ENCODE measurements at places on chromosomes 4 and X.

- no peak for DNase-seq
Observed at GRCh38 chr4:81505004-81505598, 33.4 kb upstream of the RASGEF1B start.

GRCh38 chrX:51955200-51955599 lies 61.8 kb downstream of the MAGED1 start:
- no peak for DNase-seq

- DNase-seq: no peak
Observed at GRCh38 chr4:69782651-69783310, 22.4 kb upstream of the SULT1B1 start.

- DNase-seq: no peak
Observed at GRCh38 chr4:41285202-41285863, 28.6 kb downstream of the UCHL1 start.

DNA sequence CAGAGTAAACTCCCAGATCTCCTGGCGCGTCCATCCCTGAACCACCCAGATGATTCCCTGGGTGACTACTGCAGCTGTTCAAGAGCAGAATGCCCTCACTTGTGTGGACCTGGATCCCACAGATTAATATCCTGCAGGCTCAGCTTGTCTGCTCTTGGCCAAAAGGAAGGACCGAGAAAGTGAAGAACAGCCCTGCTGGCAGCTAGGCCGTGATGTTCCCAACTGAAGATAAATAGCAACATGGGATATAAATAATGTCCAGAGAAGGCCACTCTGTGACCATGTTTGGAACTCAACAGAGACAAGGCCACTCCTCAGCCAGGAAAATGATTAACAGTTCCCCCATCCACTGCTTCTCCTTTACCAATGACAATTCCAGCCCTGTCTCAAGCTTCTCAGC lies 21.5 kb downstream of the SUPT20HL2 start:
- no peak for DNase-seq

GRCh38 chr4:41363384-41363981 lies 106.8 kb downstream of the UCHL1 start:
- no peak for DNase-seq

- DNase-seq: no peak
Observed at GRCh38 chr4:55938481-55938880, 10.3 kb upstream of the CEP135 start.

- DNase-seq: no peak
Observed at GRCh38 chrX:45807572-45808425, 607.1 kb upstream of the DIPK2B start.

GRCh38 chr4:151857368-151857767 lies 96.6 kb upstream of the GATB start:
- no peak for DNase-seq

DNA sequence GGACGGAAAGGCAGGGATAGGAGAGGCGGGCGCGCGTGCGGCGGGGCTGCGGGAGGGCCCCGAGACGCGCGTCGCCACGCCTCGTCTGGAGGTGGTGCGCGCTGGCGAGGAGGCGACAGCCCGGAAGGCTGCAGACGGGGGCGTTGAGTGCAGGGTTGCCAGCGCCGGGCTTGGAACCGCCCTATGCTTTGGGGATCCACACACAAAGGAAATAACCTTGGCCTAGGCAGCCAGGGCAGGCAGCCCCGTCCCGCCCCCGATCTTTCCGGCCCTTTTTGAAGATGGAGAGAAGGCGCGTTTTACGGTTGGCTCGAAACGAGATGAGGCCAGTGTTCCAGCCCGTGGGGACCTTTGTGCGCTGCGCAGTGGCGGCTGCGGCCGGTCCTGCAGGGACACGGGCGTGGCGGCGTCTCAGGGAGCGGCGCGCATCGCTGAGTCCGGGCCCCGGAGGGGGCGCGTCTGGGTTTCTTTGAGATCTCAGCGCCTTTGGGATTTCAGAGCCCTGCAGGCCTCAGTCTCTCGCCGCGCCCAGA lies 50.8 kb upstream of the TRIM2 start:
- DNase-seq: no peak

GRCh38 chr4:41873380-41874295 lies 61.6 kb upstream of the TMEM33 start:
- no peak for DNase-seq

DNA sequence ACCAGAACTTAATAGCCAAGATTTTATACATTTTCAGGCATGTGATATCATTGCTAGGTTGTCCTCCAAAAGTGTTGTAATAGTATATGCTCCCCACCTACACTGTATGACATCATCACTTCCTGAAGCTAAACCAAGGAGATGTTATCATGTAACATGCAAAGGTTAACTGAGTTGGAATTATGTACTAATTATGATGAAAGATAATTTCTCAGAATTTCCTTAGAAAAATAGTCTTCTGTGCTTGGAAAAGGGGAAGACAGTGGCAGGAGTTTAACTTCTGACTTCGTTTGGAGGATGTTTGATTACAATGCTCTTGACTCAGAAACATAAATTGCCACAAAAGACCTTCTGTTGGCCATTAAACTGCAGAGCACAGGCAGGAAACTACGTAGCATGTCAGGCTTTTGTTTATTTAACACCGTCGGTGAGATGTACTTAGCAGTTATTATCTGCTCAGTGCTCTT lies 83.6 kb upstream of the GUCY1A1 start:
- no peak for DNase-seq

All from brain pericyte (primary cell).